ENCODE measurements at places on chromosomes 3 and 15.

DNA sequence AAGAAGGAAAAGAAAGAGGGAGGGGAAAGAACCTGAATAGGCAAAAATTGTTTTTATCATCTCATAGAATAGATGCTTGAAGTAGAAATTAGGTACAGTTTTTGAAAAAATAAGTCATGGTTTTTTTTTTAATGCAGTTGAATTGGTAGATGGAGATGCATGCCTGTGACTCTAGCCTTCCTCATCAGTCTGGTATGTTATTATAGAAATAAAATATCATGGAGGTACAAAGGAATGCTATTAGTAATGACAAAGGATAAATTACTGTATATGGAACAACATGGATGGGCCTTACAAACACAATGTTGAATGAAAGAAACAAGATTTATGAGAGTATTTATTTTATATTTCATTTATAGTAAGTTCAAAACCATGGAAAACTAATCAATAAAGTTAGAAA is 162.4 kb upstream of the GALNT15 start:
- DNase-seq: no peak

DNA sequence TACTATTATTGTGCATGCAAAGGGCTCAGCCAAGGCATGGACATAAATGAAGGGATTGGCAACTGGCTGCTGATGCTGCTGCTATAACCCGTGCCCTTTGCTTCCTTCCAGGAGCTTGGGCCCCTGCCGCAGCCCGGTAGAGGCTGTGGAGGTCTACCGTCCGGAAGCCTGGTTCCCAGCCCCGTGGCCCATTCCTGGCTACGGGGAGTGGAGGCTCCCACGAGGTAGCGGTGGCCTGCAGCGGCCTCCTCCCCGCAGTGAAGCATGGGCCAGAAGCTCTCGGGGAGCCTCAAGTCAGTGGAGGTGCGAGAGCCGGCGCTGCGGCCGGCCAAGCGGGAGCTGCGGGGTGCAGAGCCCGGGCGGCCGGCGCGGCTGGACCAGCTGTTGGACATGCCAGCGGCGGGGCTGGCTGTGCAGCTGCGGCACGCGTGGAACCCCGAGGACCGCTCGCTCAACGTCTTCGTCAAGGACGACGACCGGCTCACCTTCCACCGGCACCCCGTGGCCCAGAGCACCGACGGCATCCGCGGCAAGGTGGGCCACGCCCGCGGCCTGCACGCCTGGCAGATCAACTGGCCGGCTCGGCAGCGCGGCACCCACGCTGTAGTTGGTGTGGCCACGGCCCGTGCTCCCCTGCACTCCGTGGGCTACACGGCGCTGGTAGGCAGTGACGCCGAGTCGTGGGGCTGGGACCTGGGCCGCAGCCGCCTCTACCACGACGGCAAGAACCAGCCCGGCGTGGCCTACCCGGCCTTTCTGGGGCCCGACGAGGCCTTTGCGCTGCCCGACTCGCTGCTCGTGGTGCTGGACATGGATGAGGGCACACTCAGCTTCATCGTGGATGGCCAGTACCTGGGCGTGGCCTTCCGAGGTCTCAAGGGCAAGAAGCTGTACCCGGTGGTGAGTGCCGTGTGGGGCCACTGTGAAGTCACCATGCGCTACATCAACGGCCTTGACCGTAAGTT is 15.0 kb downstream of the SPSB4 start:
- no peak for DNase-seq

DNA sequence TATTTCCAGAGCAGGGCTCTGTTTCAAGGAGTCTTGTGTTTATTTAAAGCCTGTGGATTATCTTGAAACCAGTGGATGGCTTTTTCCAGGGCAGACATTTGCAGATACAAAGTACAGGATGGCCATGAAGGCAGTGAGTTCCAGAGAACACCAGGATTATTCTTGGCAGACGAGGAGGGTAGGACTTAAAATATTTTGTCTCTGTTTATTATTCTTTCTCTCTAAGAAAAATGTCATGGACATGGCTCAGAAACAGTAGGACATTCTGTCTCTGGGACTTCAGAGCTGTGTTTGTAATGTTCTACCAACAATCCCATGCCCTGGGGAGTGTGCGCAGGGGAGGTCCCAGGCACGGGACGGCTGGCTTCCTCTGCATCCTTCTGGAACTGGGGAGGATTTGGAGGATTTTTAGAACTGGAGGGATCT is 125.9 kb downstream of the ATP10A start:
- no peak for DNase-seq

DNA sequence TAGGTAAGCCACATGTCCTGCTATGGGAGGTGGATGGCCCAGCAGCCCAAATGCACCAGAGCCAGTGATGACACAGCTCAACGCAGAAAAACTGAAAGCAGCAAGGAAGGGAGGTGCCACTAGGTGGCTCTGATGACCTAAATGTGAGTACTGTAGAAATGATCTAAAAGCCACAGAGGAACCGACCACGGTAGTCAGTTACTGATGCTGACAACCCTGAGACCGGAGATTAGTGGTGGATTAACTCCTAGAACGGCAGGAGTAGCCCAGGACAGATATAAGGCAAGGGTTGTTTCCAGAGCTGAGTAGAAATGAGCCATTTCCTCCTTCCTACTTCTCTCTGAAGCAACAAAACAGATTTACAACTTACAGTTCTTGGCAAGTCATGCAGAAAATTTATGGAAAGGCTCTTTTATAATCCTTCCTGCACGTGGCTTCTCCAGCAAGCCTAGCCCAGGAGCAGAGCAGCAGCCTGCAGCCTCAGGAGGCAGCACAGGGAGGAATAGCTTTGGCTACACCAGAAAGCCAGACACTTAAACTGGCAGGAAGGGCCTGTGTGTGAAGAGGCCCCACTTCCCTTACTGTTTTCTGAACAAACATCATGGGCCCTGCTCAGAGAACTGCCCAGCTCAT is 13.1 kb downstream of the FBXL22 start:
- DNase-seq: no peak

GRCh38 chr3:55691141-55691540 is 204.0 kb upstream of the WNT5A start:
- no peak for DNase-seq

DNA sequence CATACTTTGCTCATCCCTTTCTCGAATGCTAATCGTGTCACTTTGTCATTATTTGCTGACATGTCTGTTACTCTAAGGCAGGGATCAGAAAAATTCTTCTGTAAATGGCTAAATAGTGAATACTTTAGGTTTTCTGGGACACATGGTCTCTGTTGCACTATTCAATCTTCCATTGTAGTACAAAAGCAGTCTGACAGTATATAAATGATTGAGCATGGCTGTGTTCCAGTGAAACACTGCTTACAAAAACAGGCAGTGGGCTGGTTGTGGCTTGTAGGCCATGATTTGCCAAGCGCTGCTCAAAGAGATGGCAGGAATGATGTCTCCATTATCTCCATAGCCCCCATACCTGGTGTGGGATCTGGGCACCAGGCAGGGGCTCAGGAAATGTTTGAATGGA is 45.6 kb downstream of the TMEM266 start:
- DNase-seq: no peak

- peak; percentile 49 for DNase-seq
Measured at GRCh38 chr15:31537770-31538592, 211.3 kb downstream of the KLF13 start.

DNA sequence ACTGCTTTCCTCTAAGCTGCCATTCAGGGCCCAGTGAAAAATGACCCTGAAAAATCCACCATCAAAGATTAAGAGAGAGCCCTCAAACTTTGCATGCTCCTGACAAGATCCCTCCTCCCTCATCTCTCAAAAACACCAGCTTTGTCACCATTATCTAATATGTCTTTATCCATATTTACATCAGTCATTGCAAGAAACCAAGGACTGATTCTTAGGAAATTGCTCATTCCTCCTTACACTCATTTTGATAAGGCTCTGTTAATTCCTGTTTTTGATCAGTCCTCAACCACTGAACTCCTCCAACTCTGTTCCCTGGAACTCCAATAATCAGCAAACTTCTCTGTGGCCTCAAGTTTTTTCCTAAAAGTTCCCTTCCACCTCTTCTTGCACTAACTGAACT is 51.8 kb downstream of the CD200 start:
- no peak for DNase-seq

DNA sequence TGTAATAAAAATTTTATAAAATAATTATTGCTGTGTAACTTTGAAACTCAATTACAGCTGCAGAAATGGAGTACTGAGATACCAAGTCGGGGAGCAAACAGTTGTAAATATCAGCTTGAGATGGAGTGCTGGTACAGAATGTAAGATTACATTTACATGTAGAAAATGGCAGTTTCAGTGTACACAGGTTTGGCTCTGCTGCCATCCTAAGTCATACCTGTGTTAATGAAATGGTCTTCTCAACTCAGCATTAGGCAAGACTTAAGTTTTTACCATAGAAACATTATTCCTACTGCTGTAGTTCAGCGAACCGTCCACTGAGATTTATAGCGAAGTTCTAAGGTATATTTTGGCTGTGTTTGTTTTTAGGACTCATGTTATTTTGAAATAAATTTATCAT is 110.1 kb upstream of the TBL1XR1 start:
- DNase-seq: no peak

- no peak for DNase-seq
Measured at GRCh38 chr15:56165234-56165633, 78.4 kb downstream of the RFX7 start.

DNA sequence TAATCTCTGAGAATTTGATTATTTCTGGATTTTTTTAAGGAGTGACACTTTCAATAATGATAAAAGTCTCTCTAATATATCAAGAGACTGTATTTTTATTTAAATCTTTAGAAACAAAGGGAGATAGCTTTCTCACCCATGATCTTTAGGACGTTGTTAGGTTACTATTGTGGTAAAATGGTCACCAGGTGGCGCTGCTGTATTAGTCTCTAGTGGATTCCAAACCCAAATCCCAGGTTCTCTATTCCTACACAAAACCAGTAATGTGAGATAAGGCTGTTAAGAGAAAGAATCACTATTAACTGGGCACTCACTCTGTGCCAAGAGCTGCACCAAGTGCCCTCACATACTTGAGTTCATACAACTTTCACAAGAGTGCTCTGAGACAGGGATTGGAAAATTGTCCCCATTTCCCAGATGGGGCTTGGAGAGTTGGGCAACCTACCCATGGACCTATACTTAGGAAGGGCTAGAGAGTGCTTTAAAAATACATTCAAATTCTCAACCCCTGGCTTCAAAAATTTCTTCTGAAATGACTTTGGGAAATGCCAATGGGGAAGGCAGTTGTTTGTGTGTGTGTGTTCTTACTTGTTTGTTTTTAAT is 593.4 kb upstream of the TGFBR2 start:
- peak; percentile 56 for DNase-seq

DNA sequence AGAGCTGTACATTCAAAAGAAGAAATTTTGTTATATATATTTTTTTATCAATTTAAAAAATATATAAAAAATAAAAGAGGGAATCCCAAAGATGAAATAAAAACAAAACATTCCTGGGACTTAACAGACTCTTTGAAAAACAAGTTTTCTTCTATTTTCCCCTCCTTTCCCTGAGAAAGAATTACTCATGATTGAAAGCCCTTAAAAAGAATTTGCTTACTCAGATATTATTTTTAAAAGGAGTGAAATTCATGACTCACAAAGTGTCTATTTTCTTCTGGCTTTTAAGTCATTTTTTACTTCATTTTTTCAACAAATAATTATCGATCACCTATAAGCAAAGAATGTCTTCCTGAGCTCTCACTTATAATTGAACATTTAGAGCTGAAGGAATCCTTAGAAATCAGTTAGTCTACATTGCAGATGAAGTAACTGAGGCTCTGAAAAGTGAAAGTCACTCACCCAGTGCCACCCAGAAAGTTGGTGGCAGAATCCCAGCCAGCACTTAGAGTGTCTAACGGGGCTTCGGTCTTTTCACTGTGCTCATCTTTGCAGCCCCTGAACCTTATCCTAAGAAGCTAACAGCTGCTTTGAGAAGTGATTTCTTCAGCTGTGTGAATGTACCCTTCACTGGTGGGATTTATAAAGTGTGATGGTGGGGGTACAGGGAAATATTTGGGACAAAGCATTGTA is 42.5 kb upstream of the NUDT16 start:
- no peak for DNase-seq

DNA sequence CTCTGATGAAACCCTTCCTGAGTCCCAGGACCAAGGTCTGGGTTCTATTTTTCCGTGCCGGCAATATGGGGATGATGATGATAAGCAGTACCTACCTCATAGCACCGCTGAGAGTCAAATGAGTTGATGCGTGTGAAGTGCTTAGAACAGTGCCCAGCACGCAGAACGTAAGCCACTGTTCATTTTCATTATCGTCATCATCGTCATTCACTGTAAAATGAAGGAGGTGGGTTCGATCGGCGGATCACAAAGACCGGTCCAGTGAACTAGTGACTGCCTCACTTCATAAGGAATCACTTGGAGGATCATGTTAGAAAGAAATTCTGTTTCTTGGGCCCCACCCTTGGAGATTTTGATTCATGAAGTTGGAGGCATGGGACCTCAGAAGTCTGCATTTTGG is 44.3 kb downstream of the RLBP1 start:
- no peak for DNase-seq

DNA sequence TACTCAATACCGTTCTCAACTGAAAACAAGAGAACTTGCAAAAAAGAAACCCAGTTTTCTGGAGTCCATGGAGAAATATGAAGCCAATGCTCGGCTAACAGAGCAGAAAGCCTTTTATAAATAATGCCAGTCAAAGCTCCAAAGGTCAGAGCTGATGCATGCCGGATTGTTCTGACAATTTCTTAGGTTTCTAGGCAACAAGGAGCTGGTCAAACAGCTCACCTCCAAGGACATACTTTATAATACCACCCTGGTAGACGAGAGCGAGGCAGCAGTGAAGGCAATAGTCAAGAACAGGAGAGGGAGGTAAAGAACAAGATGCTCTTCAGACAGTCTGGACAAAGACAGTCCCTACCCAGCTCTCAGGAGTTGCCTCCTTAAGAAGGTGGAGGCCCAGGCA is 111.1 kb downstream of the UBE3A start:
- DNase-seq: no peak

- no peak for DNase-seq
Measured at GRCh38 chr3:48400824-48401433, 28.9 kb downstream of the FBXW12 start.

- DNase-seq: no peak
Measured at GRCh38 chr3:70138606-70139005, 139.1 kb downstream of the SAMMSON start.

- no peak for DNase-seq
Measured at GRCh38 chr3:15630646-15631350, 29.3 kb downstream of the BTD start.

GRCh38 chr15:42549741-42550392 is 1.2 kb downstream of the HAUS2 start:
- DNase-seq: no peak

DNA sequence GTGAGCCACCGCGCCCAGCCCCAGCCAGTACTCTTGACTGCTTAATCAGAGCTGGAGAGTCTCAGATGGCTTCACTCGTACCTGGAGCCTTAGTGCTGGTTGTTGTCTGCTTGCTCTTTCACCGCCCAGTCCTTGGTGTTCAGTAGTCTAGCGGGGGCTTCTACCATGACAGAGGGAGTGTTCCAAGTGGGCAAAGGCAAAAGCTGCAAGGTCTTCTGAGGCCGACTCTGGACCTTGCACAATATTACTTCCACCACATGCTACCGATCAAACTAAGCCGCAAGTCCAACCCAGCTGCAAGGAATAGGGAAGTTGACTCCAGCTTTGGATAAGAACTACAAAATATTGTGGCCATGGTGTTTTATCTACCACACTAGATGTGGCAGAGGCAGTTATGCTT is 6.6 kb downstream of the PARL start:
- no peak for DNase-seq

GRCh38 chr15:42349186-42349585 is 10.1 kb upstream of the CAPN3 start:
- no peak for DNase-seq

Measured in RWPE2 (cell line).